ENCODE measurements at places on chromosomes 11 and 22. TPM values are rescaled to one million over a fixed set of nuclear protein-coding genes. Genes with fewer than 3 reads are reported as not detected.

Gene NAALADL1
- total RNA-seq = 12.2 TPM

Gene DEFB131B
- total RNA-seq = not detected

DNA sequence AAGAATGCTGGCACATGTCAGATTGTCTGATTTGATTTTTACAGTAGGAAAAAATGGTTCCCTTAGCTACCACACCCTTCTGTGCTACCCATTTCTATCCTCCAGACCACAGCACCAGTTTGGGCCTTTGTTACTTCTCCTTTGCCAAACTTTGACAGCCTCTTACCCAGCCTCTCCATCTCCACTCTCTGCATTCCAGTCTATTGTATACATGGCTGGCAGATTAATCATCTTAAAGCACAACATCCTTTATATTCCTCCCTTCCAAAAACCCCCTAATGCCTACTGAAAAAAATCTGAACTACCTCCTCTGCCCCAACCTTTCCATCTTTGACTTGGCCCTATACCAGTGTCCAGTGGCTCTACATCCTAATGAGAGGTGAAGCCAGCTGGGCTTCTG is 10.8 kb upstream of the PANX1 start:
- DNase-seq = no peak

- no peak for DNase-seq
Measured at GRCh38 chr22:16958475-16958874, 49.5 kb downstream of the GAB4 start.

DNA sequence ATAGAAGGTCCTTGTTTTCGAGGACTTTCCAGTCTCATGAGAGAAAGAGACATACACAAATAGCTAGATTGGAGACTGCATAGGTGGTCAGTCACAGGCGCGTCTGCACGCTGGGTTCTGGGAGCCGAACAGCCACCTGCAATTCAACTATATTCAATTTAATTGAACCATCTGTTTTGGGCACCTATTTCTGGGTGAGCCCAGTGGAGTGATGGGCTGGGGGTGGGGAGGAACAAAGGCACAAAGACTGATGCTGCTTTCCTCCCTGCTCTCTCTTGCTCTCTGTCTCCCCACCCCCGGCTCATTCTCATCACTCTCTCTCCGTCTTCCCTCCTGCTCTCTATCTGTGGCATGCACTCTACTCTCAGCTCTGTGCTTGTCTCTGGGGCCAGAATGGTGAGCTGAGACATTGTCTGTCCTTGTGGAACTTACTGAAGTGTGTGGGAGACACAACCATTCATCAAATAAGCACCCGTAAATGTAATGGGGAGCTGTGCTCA is 48.1 kb upstream of the B3GAT1 start:
- no peak for DNase-seq

- no peak for DNase-seq
Measured at GRCh38 chr11:12214751-12215150, 104.4 kb downstream of the MICAL2 start.

DNA sequence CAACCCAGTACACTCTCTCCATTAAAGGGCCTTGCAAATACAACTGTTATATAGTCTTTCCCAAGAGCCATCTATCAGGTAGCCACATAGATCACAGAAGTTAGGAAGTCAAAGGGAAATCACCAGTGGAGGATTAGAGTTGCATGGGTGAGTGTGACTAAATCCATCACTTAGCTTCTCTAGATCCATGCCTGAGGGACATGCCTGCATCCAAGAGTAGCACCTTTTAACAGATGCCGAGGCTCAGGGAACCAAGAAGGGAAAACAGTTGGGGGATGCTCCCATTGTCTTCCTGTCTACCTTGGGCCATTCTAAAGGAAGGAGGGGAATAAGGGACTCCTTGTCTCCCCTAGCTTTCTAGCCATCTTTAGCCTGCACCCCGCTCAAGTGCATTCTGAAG is 77.9 kb downstream of the XRRA1 start:
- DNase-seq = no peak

All from lower lobe of right lung (tissue), 2 donors.